ENCODE measurements at places on chromosomes 12 and 14.

DNA sequence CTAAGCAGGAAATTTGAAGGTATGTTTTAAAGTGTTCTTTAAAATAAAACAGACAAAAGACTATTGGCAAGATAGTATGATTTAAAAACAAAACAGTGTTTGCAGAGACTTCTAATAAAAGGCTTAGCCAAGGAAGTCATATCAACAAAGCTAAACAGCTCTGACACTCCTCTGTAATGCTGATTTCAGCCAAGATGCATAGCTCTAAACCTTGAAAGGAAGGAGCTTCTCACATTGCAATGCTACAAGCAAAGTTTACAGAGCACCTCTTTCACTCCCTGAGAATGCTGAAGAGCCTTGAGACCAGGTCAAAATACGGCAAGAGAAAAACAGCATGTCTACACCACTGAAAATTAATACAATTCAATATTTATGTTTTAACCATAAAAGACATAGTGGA lies 51.8 kb downstream of the PARP11 start:
- no peak for DNase-seq

GRCh38 chr12:118330421-118331018 lies 42.2 kb downstream of the TAOK3 start:
- no peak for DNase-seq

- DNase-seq = no peak
Observed at GRCh38 chr12:14396071-14396470, 30.6 kb downstream of the ATF7IP start.

DNA sequence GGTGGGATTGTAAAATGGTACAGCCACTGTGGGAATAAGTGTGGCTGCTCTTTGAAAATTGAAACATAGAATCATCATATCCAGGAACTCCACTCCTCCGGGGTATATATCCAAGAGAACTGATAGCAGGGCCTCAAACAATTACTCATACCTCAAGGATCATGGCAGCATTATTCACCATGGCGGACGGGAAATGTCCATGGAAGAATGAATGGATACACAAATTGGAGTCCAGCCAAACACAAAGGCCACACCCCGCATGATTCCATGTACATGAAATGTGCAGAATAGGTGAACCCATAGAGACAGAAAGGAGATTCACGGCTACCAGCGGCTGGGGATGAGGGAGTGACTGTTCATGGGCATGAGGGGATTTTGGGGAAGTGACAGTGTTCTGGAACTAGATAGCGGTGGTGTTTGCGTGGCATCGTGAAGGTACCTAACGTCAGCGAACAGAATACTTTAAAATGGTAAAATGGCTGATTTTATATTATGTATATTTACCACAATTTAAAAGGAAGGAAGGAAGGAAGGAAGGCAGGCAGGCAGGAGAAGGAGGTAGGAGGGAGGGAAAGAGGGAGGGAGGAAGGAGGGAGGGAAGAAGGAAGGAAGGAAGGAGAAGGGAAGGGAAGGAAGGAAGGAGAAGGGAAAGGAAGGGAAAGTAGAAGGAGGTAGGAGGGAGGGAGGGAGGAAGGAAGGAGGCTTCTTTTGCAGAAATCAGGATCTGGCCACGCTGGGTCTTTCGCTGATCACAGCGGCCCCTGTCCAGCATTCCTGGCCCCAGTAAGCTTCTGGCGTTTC lies 14.1 kb upstream of the NCOR2 start:
- DNase-seq = no peak

DNA sequence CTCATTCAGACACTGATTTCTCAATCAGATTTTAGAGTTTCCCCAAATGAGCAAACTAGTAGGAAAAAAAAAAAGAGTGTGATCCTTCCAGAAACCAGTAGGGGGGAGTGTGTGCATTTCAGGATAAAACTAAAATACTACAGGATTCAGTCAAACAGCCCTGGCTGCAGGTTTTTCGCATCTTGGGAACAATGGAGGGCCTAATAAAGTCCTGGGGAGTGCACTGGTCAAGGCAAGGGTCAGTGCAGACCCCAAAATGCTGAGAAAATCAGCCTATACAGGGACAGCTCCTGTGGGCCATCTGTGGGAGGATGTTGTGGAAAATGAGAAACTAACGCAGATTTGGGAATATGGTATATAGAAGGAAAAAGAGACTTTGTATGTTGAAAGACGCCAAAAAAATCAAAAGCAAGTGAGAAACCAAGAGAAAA lies 22.2 kb upstream of the ABCD4 start:
- no peak for DNase-seq

- DNase-seq = no peak
Observed at GRCh38 chr14:45051896-45052295, 32.0 kb upstream of the PRPF39 start.

- no peak for DNase-seq
Observed at GRCh38 chr14:90726656-90727055, 89.6 kb downstream of the TTC7B start.

- no peak for DNase-seq
Observed at GRCh38 chr12:46499901-46500300, 127.3 kb upstream of the SLC38A2 start.

- DNase-seq = peak; percentile 67
Observed at GRCh38 chr12:115149685-115150378, 465.9 kb upstream of the TBX3 start.

- peak; percentile 80 for DNase-seq
Observed at GRCh38 chr12:58750484-58750883, 169.8 kb downstream of the LRIG3 start.

GRCh38 chr12:50508970-50509663 lies 4.3 kb downstream of the DIP2B start:
- DNase-seq = no peak

DNA sequence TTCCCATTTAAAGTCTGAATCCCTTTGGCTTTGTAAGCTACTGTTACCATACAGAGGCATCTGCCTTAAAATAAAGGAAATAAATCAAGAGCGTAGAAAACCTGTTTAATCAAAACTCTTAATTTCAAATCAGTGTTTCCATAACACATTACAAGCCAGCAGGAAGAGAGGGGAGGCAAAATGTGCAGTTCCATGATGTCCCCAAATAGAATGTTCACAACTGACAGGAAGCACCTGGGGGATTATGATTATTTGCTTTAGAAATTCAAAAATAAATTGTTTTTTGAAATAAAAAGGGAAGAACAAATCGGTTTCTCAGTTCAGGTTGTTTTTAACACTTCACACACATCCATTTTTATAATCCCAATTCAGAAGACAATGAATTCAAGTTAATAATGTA lies 21.4 kb downstream of the SOCS2 start:
- DNase-seq = no peak

DNA sequence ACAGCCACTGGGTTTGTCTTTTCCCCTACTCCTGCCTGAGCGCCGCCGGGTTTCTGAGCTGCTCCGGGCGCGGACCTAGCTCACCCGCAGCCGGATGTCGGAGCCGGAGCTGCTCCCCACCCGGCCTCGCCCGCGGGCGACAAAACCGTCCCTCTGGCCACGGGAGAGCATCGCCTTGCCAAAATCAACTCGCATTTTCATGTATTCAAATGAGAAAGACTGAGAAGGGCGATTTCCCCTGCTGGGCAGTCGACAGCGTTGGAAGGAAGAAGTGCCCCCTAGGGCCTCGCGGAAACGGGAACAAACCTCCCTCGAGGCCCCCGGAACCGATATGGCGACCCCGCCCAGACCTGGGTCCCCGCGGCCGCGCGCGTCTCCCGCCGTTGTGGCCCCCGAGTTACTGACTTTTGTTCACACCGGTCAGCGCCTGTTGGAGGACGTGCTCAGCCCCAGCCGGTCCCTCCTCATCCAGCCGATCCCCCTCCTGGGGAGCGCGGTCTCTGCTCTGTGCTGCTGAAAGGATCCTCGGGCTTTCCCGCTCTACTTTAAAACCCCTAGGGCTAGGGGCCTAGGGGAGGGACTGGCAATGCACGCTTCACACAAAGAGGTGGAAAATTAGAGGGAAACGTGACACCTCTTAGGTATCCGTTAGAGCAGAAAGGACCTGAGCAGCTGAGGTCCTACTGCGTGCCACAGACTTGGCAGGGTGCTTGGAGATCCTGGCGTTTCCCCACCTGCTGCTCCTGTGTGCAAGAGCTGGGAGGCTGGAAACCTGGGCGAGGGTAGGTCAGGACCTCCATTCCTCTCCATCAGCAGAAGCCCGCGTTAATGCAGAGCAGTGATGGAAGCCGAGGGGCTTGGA lies 4.3 kb downstream of the TTC6 start:
- DNase-seq = no peak

DNA sequence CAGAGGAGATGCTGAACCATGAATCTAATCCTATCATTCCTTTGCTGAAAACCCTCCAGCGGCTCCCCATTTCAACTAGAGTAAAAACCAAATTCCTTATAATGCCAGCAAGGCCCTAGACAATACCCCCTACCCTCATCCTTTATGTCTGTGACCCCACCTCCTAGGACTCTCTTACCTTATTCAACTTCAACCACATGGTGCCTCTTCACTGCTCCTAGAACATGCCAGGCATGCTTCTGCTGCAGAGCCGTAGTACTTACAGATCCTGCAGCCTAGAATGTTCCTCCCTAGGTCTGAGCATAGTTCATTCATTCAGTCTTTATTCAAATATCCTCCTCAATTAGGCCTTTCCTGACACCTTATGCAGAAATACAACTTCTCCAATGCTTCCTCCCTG lies 54.9 kb downstream of the DCAF5 start:
- DNase-seq = no peak

DNA sequence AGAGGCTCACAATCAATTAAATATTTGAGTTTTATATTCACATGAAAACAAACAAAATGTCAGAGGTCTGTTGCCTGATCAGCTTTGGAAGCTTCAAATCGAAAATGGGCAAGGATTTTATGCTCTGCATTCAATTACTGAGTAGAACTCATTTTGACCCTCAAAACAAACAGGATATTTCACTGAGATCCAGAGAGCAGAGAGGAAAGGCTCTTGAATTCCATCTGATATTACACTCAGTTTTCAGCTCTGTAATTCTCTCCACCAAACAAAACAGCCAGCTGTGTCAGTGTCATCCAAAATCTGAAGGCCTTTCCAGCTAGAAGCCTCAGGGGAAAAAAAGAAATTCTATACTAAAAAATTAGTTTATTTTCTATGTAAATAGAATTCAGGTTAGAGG lies 128.6 kb upstream of the FLRT2 start:
- DNase-seq = peak; percentile 36

DNA sequence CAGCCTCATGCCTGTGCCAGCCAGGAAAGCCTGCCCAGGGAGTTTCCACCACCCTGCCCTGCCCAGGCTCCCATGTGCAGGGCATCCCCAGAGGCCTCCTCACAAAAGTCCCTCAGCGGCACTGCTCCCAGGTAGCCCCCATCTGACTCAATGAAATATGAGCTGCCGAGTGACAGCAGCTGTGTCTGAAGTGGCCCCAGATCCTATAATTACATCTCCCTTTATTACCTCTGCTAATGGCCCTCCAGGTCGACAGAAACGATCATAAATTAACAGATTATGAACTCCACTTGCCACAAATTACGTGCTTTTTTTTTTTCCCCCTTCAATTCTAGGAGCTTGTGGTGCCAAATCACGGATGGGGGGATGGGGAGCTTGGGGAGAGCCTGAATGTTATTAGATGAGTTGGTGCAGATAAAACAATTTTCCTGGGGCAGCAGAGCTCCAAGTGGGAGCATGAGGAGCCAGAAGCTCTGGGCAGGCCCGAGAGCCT lies 110.4 kb downstream of the ESRRB start:
- DNase-seq = no peak

DNA sequence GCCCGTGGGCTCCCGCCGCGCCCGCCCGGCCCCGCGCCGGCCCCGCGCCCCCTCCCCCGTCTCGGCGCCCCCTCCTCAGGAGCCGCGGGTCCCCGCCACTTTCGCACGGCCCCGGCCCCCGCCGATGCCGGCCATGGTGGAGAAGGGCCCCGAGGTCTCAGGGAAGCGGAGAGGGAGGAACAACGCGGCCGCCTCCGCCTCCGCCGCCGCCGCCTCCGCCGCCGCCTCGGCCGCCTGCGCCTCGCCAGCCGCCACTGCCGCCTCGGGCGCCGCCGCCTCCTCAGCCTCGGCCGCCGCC lies 263 bp downstream of the RCOR1 start:
- no peak for DNase-seq

DNA sequence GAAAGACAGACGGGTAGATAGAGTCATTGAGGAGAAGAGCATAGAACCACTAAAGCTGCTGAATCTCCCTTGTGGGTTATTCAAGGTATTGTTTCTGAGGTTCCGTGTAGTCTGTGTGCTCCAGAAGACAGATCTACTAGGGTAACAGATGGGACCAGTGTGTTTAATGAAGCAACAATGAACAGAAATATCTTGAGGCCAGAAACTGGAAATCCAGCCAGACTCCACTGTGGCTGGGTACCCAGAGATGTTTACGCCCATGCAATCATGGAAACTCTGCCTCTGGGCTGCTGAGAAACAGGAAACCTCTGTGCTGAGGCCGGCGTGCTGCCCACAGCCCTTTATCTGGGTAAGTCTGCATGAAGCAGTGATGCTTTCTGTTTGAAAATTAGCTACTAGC lies 8.3 kb downstream of the PROX2 start:
- peak; percentile 69 for DNase-seq

DNA sequence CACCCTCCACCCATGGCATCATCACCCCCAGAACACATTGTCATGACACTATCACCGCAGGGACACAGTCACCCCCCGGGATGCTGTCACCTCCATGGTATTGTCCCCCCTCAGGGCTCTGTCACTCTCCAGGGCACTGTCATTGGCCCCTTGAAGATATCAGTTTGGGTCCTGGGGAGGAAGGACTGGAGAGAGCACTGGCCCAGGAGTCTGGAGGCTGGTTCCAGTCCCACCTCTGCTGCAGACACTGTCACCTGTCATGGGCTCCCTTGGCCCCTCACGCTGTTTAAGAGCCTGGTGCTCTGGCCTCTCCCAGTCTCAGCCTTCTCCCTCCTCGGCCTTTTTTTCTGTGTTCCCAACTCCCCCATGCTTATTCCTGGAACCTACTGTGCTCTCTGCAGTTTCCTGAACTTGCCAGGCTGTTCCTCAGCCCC lies 31.9 kb downstream of the SERPINA3 start:
- no peak for DNase-seq

GRCh38 chr12:122865268-122866231 lies 30.3 kb downstream of the HIP1R start:
- DNase-seq = no peak

- no peak for DNase-seq
Observed at GRCh38 chr12:12159988-12160387, 89.2 kb downstream of the BCL2L14 start.

- no peak for DNase-seq
Observed at GRCh38 chr12:32266756-32267155, 132.6 kb upstream of the FGD4 start.

DNA sequence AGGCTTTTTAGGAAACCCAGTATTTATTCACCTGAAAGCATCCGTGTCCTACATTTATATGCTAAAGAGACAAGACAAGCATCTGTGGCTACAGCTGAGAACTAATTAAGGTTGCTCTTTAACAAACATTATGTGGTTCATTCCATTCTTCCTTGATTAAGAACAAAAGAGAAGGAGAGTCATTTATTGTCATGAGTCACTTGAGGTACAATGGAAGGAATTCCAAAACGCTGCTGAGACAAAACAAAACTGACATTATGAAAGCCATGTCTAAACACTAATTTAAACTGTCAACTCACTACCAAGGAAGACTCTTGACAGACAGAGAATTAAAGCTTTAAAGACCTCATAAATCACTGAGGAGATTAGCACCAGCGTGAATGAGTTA lies 214.4 kb downstream of the BMP4 start:
- DNase-seq = no peak

- no peak for DNase-seq
Observed at GRCh38 chr14:31196839-31197492, 10.6 kb downstream of the HECTD1 start.

Data from AG09319 (cell line).